ENCODE measurements at places on chromosomes 7 and 10. TPM values are rescaled to one million over a fixed set of nuclear protein-coding genes. Genes with fewer than 3 reads are reported as not detected.

DNA sequence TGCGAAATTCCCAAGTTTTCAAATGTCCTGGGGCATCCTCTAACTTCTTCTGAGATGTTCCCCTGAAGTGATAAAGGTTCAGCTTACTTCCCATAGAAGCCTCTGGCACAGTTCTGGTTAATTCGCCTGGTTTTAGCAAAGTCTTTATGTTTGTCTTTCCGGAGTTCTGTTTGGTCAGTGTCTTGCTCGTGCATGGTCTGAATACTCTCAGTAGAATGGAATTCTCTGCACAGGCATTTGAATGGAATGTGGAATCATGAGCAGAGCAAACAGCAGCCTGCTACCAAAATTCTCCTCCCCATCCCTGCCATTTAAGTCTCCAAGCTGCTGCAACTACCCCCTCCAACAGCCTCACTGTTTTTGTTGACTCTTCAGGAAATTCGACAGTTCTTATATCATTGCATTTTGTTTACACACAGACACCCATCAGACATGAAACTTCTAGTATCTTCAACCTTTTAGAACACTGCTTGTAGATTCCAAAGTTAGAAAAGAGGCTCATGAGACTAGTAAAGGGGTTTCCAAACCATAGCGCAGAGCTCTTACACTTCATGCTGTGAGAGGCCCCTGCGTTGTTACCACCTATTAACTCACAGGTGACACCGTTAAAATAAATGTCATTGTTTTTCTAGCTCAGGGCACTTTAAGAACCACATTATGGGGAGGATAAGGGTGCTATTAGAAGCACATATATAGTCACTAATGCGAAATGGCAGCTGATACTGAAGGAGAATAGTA, 129.7 kb downstream of the PLCE1 start:
- peak; percentile 31 for DNase-seq

- peak; percentile 39 for DNase-seq
These were observed 445.1 kb upstream of the ZMIZ1 start for GRCh38 chr10:78623578-78624215.

DNA sequence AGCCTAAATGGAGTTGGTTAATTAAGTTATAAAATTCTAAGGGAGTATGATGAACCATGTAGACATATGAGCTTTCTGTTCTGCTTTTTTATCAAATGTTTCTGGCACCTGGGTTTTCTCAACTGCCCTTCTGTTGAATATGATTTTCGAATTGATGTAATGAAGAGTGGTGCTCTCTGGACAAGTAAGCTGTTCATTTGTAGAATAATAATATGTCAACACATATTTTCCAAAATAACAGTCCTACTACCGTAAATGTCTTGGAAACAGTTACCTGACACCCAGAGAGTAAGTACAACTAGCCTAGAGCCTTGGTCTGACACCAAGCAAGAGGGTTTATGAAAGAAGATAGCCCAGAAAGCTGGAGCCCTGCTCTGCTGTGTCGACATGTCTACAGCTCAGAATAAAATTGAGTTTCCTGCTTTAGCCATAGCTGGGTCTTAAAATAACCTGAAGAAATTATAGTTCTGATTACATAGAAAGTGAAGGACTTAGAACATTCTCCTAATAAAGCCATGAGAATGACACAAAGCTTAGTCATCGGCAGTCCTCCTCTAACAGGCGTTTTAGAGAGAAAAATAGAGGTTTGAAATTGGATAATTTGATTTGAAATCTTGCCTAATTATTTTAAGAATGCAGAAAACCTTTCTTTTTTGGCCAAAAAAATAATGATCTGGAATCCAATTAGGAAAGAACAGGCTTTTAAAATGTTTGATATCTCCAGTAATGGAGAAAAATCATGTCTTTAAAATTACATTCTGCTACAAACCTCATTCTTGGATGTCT, 25.1 kb downstream of the HDAC9 start:
- DNase-seq: peak; percentile 62

DNA sequence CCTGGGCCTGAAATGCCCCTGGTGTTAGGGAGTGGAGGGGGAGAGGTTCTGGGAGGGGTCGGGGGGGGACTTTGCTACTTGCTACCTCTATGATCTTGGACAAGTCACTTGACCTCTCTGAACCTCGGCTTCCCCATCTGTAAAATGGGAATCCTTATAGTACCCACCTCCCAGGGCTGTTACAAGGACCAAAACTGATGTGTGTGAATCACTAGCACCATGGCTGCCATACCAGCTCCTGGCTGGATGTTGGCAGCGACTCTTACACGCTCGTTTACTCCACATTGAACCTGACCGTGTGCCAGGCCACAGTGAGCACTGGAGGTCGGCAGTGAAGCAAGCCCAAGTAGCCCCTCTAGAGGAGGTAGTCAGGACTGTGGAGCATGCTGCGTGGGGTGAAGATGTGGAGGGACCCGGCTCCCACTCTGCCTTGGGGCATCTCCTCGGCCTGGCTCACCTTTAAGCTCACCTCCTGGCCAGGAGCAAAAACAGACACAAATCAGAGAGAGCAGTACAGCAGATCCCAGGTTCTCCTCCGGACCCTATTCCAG, 28.9 kb downstream of the PPIF start:
- no peak for DNase-seq

DNA sequence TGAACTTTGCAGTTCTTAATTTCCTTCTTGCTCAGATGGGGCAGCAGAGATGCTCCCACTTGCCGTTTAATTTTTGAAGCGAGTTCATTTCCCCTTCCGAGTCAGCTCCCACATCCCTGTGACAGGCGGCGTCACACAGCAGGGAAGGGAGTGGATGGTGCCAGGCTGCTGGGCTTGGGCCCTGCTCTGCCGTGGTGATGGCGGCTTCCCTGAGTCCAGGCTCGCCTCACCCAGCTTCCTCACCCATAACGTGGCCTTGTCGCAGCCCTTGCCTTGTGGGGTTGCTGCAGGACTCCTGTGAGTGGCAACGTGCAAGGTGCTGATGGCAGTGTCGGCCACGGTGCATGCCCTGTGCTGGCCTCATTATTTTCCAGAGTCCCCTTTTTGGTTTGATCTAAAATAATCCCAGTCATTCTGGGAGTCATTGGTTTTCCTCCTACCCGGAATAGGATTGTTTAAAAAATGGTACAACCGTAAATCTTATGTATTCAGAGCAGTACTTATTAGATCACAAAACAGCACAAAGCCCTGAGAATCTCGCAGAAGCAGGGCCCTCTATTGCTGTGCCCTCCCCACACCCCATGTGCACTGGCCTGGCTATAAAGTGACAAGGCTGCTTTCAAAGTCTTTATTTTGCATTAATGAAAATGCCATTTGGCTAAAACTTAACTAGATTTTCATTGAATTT, 260.1 kb downstream of the WDR37 start:
- DNase-seq: no peak

DNA sequence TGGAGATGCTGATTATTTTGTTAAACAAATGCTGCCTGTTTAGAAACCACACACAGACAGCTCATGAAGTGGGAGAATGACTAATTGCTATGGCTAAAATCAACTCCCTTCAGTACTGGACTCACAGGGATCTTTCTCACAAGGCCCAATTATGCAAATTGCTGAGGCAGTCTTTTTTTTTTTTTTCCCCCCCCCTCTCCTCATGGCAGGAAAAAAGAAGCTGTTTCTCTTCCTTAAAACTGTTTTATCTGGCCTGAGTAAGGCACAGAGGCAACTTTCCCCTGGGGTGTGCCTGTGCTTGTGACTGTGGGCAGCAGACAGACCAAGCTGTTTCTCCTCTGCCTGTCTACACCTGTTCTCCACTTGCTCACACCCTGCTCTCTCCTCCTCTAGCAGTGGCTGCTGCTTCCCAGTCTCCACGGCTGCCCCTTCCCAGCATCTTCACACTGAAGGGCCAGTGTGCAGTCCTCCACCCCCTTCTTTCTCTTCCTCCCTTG, 65.4 kb upstream of the STEAP1B start:
- DNase-seq: no peak

DNA sequence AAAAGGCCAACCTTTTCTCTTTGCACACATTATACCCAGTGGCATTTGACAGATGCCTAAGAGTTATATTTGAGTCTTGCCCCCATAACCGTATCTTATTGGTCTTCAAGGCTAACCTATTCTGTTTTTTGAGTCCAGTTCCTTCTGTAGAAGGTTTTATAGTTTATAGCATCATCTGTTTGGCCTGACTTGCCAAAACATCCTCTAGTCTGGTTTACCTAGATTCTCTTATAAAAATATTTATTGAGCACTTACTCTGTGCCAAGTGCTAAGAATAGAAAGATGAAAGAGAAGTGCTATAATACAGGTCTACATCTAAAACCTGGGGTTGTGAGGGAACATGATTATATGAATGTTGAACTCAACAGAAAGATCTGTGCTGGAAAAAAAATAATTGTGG, 55.9 kb upstream of the PIP4K2A start:
- no peak for DNase-seq

DNA sequence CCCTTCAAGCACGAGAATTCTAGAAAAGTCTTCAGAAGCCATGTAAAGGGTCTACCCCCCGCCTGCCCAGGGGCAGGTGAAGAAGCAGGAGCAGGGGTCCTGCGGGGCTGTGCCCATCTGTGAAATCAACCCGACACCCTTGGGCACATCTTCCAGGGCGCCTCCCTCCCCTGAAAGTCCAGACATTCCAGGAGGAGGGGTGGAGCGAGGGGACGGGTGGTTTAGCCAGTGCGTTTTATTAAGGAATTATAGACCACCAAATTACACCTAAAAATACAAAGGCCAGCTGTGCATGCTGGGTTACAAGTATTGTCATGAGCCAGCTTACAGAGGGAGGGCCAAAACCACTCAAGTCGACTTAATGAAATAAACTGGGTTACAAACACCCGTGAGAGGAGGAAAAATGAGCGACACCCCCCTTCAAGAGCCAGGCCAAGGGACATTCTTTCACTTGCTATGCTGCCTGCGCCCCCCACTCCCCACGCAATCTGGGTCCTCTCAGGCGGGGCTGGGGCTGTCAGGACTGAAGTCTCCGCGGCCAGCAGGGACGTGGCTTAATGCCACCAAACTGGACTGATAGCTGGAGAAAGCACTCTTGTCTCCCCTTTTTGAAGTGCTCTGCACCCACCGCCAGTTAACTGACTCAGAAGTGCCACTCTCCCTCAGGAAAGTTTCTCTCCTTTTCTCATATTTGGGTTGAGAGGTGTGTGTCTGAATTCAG, 360.3 kb downstream of the FRMD4A start:
- no peak for DNase-seq

- DNase-seq: no peak
These were observed 61.6 kb downstream of the COBL start for GRCh38 chr7:51255036-51255435.

GRCh38 chr7:94649450-94649849, 6.5 kb downstream of the SGCE start:
- no peak for DNase-seq

DNA sequence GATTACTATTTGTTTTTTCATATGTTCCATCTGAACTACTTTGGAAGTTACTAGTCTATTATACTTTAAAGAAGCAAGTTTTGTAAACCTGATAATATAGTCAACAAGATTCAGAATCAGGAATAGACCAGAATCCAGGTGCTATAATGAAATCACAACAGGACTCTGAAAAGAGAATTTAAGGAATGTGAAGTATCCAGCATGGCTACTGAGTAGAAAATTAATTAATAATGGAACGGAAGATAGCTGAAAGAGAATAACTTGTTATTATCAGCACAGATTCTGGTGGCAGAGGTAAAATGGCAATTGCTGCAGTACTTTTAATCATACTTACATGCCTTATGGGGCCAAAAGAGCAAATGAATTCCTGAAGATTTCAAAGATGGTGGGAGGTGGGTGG, 43.1 kb upstream of the CHCHD3 start:
- DNase-seq: no peak

- peak; percentile 86 for DNase-seq
These were observed 124.3 kb downstream of the CUX1 start for GRCh38 chr7:101941481-101942383.

DNA sequence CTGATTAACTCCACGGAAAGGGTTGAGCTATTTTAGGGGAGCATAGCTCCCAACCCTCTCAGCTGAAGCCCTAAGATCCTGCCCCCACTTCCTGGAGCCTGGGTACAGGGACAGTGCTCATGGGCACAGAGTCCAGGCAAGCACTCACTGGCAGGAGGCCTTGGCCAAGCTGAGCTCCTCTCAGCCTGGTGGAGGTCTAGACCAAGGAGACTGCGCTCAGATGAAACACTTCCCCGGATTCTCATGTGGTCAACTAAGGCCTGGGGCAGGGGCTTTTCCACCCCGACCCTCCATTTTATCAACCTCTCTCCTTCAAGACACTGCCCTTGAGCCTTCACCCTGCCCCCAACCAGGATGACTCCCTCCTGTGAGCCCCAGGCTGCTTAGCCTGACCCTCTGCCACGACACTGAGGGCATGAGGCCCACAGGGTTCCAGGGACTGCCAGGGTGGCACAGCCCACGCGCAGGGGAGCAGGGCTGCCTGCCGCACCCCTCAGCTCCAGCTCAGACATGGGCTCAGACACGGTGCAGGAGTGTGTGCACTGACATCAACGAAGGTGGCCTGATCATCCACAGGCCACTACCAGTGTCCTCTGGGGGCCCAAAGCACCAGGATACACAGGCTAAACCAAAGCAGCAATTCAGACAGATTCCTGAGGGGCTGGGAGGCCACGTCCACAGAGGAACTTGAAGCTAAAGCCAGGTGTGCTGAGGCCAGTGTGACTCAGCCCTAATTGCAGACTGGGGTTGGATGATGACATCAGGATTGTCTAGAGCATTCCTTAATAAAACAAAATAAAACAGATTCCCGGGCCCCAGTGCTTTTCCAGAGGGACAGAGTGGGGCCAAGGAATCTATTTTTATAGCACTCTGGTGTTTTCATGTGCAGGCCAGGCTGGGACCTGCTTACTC, 18.8 kb downstream of the CHAT start:
- no peak for DNase-seq

GRCh38 chr7:116443101-116443523, 56.4 kb upstream of the CAV2 start:
- DNase-seq: peak; percentile 93

- DNase-seq: no peak
These were observed 88.9 kb downstream of the WDFY4 start for GRCh38 chr10:48773580-48773979.

GRCh38 chr7:32892521-32893206, 1.1 kb upstream of the KBTBD2 start:
- peak; percentile 74 for DNase-seq

The DNAH11 gene
- total RNA-seq: 0.20 TPM

The ENKUR gene
- total RNA-seq: 0.20 TPM

The LAMB4 gene
- total RNA-seq: 0.22 TPM

The MYH16 gene
- 0.22 TPM for total RNA-seq

The ZNF853 gene
- 4.8 TPM for total RNA-seq

The DNAJC12 gene
- 6.3 TPM for total RNA-seq
